ENCODE measurements at places on chromosomes 1 and 21.

- peak; percentile 48 for DNase-seq
These were observed 76.5 kb downstream of the ACTL8 start for GRCh38 chr1:17831597-17831996.

DNA sequence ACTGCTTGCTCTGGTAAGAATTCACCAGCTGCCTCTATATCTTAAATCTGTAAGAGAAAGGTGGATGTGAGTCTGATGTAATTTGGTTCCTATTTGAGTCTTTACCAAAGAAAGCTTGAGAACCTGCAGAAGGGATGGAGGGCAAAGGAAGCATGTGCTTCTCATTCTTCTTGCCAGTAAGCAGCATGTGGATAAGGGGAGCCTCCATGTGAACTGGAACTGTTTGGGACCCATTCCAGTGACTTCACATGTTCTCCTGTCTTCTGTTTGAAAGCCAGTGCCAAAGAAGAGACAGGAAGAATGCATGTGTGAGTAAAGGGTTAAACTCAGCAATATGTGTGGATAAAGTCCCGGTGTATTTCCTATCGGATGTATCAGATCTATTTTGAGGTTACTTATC, 119.6 kb upstream of the ADGRL2 start:
- DNase-seq, result no peak

GRCh38 chr1:244271691-244272308, 179.9 kb downstream of the ADSS2 start:
- DNase-seq, result no peak

DNA sequence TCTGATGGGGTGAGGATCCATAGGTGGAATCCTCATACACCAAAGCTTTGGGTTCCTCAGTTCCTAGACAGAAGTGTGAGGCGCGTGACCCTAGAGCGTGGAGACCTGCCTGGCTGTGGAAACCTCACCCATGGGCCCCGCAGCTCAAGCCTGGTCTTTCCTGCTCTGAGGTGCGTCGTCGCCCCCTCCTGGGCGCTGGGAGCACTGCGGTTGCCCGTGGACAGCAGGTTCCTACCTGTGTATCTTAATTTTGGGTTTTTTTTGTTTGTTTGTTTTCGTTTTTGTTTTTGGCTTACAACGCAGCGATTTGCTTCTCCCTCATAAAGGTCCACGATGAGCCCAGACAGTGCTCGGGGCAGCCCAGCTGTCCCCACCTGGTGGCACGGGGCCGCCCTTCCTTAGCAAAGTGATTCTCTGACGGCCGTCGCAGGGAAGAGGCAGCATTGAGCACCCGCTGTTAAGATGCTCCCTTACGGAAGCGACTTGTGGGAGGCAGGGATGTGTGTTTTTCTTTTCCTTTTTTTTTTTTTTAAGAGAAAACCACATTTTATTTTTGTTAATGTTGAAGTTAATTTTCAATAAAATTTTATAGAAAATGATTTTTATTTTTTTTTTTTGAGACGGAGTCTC, 36.5 kb upstream of the TRAPPC10 start:
- DNase-seq, result peak; percentile 79

DNA sequence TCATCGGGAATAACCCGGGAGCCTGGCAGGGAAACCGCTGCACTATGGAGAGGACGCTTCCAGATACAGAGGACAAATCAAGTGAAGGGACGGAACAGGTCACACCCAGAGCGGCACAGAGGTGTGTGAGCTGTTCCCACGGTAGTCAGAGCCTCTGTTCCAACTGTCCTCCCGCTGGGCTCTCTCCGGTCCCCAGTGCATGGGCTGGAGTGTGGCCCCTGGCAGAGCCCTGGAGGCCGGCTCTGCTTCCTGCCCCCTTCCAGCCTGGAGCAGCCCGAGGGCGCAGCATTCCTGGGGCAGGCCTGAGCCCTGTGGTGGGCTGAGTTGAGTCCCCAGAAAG, 11.9 kb upstream of the ZBTB21 start:
- DNase-seq, result no peak

- DNase-seq, result no peak
These were observed 3.1 kb upstream of the EDARADD start for GRCh38 chr1:236391008-236391407.

- DNase-seq, result no peak
These were observed 90.8 kb downstream of the SMYD3 start for GRCh38 chr1:246416261-246416660.

- DNase-seq, result no peak
These were observed 46.9 kb upstream of the ADARB1 start for GRCh38 chr21:45027241-45028196.

DNA sequence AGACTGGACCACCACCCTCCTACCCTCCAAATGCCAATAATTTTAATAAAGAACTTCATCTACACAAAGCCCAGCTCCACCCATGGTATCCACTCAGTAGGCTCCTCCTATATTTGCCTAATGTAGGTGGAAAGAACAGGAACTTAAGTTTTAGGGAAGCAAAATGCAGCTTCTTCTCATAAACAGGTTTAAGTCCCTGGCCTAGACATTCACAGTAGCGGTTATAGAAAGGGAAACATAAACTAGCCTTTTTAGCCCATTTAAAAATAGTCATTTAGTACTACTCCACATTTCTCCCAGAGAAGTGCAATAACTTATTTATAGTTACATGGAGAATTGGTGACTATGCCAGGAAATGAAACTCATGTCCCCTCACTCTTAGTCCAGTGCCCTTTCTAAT, 56.6 kb upstream of the CPLANE2 start:
- no peak for DNase-seq

- no peak for DNase-seq
These were observed 17.4 kb downstream of the KIAA0319L start for GRCh38 chr1:35539824-35540261.

Measured in hepatic stellate cell (primary cell).